ENCODE measurements at places on chromosomes 1 and 21. TPM values are rescaled to one million over a fixed set of nuclear protein-coding genes. Genes with fewer than 3 reads are reported as not detected.
A peak's percentile ranks its signal among the peaks of the same experiment; 100 is the strongest.

The CFHR4 gene
- total RNA-seq: not detected

The CYB5RL gene
- total RNA-seq: 1.9 TPM

The PTPRC gene
- 67.7 TPM for total RNA-seq

The CRYBG2 gene
- total RNA-seq: 7.0 TPM

The KRTAP21-3 gene
- total RNA-seq: not detected

- DNase-seq: no peak
These were observed 471 bp upstream of the ADPRS start for GRCh38 chr1:36088265-36088576.

DNA sequence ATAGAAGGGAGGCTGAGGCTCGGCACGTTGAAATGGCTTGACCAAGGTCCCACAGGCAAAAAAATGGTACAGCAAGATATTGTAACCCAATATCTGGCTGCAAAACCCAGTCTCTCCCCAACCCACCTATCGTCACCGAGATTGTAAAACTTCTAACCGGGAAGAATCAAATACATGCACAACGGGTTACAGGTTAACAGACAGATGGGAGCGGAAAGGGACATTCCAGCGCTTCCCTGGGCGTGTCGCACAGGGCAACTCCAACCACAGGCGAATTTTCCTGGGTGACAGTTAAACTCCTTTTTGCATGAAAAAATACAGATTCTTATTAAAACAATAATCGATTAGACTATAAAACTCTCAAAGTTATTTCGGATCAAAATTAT lies 31.8 kb upstream of the JUN start:
- peak; percentile 48 for DNase-seq

GRCh38 chr1:6006882-6007281 lies 14.7 kb upstream of the NPHP4 start:
- DNase-seq: no peak

DNA sequence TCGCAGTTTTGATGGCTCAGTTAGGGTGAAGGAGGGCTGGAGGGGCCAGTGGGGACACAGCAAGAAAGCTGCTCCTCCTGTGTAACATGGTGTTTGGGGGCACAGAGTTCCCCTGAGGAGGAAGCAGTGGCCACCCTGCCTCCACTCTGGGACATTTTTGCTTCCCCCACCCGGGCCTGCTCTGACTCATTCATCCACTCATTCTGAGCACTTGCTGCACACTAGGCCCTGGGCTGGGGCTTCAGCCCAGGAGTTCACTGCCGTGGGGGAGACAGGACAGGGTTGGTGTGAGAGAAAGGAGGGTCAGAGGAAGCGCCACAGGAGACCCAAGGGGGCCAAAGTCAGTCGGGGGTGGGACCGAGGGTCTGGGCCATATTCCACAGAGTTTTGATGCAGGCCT lies 41.4 kb upstream of the ACOT11 start:
- DNase-seq: no peak

GRCh38 chr1:53949023-53949990 lies 3.2 kb downstream of the LRRC42 start:
- DNase-seq: peak; percentile 35

GRCh38 chr1:175078629-175079028 lies 11.0 kb downstream of the TNN start:
- no peak for DNase-seq

DNA sequence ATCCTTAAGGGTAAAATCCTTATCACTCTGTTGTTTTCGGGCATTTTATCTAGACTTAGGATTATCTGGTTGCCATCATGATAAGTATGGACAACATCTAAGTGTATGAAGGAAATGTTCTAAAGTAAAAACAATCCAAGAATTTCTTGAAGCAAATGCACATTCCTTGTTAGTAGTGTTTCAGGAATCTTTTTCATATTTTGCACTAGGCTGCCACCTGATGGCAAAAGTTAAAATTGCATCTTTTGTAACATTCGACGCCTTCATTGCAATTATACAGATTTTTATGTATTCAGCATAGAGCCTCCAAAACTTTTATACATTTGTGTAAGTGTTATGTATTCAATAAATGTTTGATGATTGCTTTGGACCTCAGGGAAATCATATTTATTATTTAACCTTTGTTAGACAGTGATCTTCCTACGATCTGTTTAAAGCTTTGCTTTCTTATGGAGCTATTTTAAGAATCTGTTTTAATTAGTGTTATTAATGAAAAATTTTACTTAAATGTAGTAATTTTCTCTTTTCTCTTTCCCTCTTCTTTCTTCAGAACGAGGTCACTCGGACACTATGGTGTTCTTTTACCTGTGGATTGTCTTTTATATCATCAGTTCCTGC lies 49.4 kb upstream of the KIAA1614 start:
- peak; percentile 71 for DNase-seq

DNA sequence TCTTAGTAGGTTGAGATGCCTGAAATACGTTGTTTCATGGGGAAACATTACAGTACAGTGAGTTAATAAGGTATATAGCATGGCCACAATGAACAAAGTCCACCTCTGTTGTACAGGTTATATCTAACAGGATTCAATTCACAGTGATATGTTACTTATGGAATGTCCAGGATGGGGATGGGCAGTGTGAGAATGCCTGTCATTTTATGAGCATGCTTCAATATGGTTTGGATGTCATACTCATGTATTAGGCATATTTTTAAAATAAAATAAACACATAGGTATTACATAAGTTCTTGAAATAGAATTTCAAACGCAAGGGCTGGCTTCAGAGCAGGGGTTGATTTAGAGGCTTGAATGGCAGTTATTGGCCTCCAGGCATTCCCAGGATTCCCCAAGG lies 6.1 kb upstream of the PHLDA3 start:
- DNase-seq: no peak
